Right forelimb (tissue), 1 donor: ENCODE measurements at places on chromosomes 6 and 20.

DNA sequence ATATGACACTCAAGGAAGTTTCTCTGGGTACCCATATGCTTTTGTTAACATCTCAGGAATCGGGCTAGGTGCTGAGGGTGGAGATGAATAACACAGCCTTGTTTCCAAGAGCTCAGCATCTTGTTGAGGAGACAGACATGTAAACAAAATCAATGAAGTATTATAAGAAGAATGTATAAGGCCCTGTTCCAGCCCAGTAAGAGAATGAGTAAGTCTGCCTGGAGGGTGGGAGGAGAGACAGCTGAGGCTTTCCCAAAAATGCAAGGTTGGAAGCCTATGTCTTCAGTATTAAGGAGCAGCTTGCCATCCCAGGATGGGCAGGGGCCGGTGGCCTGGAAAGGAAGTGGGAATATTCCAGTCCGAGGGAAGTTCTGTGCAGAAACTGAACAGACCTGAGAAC lies 615.3 kb upstream of the BTBD3 start:
- no peak for DNase-seq

GRCh38 chr6:20403766-20404640 lies 2.3 kb downstream of the E2F3 start:
- DNase-seq: peak; percentile 74

DNA sequence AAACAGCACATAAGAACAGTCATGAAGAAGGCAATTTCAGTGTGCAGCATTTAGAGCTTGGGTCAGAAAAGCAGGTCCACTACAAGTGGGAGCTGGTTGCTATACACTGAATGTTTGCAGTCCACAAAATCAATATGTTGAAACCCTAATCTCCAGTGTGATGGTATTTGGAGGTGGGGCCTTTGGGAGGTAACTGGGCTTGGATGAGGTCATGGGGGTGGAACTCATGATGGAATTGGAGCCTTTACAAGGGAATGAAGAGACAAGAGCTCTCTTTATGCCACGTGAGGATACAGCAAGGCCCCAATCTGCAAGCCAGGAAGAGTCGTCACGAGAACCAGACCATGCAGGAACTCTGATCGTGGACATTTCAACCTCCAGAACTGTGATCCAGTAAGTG lies 216.7 kb upstream of the SLC35B3 start:
- no peak for DNase-seq

DNA sequence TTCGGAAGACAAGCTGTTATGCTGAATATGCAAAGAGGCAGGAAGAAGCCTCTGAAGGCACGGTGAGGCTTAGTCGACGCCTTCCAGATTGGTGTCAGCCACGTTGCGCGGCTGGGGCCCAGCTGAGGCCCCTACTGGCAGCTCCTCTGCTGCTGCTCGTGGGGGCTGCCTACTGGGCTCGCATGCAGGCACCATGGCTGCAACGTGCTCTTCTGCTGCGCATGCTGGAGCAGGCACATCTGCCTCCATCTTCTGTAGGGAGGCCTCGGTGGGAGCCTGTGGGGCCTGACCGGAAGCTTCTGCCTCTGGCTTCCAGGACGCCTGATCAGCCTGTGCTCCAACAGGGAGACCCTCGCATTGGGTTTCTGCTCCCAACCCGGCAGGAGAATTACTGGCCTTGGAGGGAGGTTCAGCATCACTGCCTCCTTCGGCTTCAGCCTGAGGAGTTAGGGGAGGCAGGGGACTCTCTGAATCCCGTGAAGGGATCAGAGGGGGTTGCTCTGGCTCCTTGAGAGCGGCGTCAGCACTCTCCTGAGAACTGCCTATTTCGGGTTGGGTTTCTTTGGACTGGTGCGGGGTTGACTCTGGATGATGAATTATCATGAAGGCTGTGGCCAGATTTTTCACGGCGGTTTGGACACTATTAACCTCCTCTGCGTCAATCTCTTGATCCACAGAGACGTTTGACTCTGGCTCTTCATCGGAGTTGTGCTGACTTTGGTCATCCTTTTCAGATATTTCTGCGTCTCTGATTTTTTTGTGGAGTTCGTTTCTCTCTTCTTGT lies 49.1 kb downstream of the TXLNB start:
- DNase-seq: no peak

DNA sequence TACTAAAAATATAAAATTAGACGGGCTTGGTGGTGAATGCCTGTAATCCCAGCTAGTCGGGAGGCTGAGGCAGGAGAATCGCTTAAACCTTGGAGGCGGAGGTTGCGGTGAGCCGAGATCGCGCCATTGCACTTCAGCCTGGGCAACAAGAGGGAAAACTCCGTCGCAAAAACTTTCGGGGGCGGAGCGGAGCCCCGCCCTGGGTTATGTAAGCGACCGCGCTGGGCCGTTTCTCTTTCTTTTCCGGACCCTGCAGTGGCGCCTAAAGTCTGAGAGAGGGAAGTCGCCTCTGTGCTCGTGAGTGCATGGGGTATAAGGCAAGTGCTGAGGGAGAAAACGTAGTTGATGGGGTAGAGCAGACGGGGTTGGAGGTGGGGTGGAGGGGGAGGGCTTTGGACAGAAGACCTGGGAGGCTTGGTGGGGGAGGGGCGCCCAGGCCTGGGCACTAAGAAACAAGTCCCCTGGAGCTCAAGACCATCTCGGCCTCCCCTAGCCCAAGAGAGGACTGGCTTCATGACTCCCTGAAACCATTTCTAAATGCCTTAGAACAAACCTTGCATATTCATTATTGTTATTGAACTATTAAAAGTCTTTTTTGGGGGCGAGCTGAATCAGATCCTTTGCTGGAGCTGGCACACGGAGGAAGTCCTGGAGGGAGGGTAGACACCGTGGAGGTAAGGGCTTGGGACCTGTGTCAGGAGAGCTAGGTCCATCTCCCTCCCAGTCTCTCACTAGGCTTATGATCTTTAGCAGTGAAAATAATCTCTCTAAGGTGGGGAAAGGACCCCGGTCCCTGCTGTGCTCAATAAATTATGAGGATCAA lies 2.7 kb upstream of the MICA start:
- peak; percentile 86 for DNase-seq

GRCh38 chr6:15230827-15231226 lies 15.0 kb upstream of the JARID2 start:
- no peak for DNase-seq

DNA sequence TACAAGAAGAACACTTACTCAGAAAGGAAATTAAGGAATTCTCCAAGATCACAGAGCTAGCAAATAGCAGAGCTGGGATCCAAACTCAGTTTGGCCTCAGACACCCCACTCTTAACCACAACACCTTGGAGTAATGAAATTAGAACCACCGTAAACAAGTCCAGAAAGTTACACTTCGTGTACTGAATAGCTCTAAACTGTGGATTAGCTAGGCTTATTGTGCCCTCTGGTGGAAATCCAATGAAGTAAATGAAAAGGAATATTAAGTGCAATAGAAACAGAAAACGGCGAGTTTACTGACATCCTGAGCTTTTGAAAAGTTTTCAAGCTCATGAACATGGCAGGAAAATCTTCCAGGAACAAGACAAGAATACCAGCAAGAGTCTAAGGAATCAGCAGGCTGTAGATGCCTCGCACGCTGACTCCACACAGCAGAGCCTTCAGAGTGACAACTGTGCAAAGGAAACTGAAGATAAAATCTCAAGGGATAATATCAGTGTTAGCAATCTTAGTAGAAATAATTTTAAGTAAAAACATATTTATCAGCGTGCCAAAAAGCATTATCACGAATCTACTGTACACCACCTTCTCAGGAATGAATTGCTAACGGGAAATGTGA lies 34.6 kb downstream of the FBXO5 start:
- peak; percentile 41 for DNase-seq

DNA sequence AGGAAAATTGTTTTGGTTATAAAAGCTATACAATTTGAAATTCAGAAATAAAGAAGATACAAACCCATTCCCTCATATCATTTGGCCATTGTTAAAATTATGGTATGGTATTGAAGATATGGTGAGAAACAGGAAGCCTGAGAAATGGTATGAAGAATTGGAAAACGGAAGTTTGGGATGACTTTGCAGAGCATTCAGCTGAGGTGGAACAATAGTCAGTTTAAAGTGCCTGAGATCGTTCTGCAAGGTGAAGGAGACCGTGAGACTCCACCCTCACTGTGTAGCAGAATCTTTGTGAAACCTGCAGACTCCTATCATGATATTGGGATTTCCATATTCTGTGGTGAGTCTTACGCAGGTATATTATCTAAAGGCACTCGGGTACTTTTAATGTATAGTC lies 97.3 kb downstream of the ADGRB3 start:
- DNase-seq: no peak

- no peak for DNase-seq
These were observed 31.8 kb downstream of the CTCFL start for GRCh38 chr20:57493091-57493615.
